8988T (cell line): ENCODE measurements at places on chromosomes 16 and 17.
A peak's percentile ranks its signal among the peaks of the same experiment; 100 is the strongest.

DNA sequence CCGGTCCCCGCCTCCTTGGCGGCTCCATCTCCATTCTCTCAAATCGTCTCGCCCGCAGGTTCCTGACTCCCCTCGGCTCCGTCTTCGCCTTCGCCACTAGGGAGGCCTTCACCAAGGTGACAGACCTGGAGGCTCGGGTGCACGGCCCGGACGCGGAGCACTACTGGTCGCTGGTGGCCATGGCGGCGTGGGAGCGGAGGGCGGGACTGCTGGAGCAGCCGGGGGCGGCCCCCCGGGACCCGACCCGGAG, 862 bp downstream of the GLTPD2 start:
- DNase-seq: no peak

GRCh38 chr17:74231928-74232907, 18.8 kb downstream of the TTYH2 start:
- DNase-seq: no peak

DNA sequence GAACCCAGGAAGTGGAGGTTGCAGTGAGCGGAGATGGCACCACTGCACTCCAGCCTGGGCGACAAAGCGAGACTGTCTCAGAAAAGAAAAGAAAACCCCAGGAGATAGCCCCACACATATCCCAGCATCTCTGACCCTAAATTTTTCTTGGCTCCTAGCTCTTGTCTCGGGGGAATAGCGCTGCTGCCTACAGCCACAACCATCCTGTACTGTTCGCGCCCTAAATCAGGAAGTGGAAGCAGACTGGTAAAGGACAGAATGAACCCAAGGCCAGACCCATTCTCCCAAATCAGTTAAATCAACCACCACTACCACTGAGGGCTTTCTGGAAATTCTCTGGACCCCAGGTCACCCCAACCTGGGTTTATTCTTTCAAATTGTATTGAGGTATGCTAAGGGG, 1.7 kb downstream of the CTDNEP1 start:
- no peak for DNase-seq

DNA sequence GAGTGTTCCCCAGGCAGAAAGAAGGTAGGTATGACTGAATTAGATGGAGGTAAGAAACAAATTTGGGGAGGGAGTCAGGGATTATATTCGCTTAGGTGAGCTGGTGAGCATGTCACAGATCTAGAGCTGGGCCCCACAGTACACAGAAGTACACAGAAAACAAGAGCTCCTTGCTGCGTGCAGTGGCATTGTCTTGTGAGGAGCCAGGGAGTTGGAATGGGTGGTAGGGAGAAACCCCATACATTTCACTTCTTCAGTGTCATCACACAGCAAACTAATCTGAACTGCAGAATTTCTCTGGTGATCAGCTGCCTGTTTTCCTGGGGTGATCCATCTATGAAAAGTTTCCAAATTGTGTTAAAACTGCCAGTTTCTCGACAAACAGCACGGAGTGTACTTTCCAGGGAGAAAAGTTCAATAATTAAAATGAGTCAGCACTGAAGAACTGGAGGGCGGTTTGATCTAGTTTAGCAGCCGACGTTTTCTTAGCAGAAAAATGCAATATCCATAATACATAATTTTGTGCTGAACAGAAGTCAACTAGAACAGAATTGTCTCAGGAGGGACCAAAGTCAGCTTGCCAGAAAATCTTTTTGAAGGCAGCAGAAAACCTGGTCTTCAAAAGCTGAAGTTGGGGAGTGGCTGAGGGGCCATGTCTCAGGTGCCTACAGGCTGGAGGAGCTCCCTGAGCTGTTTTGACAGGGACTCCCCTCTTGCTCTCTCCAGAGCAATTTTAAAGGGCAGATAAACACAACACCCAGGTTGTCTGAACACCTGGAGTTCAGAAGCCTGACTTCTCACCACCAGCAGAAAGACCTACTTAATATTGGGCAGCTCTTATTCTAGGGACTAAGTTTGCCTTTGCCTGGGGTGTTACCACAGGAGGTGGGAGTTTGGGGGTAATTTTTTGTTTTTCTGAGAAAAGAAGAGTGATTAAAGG, 448.6 kb downstream of the CA10 start:
- no peak for DNase-seq

DNA sequence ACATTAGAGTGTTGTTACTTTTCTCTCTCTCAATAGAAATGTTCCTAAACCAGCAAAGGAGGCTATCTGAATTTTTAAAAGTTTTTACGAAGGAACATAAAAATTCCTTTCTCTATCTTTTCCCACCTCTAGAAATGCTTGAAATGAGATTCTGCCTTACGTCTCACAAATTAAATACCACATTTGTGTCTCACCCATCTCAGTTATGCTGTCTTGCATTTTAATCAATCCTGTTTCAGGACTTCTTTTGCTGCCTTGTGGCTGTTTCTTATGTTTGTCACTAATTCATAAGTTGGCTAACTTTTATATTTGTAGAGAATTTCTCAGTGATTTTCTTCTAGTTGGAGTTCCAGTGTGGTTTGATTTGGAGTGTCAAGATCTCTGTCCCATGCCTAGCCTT, 3.5 kb downstream of the OMG start:
- DNase-seq: no peak

- no peak for DNase-seq
Observed at GRCh38 chr17:52140601-52141000, 17.9 kb downstream of the CA10 start.

DNA sequence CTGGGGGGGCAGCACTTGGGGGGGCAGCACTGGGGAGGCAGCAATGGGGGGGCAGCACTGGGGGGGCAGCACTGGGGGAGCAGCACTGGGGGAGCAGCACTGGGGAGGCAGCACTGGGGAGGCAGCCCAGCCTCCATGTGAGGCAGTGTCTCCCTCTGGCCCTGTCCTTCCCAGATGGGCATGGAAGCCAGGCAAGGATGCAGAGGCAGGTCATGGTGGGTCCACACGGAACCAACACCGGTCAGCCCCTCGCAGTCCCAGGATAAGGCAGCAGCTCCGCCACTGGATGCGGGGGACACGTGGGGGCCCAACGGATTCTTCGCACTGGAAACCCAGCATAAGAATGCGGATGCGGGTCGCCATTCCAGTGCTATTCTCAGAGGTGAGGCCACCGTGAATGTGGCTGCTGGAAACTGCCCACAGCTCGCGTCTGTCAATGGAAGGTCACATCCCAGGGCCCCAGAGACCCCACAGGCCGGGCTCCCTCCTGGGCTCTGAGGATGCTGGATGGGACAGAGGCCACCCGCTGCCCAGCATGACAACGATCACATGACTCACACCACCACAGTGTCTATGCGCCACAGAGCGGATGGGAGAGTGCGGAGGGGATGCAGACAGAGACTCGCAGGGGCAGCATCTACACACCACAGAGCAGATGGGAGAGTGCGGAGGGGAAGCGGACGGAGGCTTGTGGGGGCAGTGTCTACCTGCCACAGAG, 59.0 kb downstream of the LMF1 start:
- no peak for DNase-seq

DNA sequence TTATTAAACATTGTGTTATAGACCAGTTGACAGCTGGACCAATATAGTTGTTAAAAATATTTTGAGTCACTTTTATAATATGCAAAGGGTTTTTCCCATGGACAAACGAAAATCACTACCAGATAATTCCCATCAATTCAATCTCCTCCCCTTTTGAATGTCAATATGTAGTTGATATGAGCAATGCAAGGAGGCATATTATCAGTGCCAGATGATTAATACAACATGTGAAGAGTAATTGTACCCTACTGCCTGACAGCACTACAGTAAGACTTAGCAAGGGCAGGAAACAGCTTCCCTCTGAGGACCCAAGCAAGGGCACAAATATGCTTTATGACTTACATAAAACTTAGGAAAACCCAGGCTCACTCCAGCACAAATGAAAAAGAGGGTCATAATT, 17.3 kb downstream of the KANSL1 start:
- no peak for DNase-seq

DNA sequence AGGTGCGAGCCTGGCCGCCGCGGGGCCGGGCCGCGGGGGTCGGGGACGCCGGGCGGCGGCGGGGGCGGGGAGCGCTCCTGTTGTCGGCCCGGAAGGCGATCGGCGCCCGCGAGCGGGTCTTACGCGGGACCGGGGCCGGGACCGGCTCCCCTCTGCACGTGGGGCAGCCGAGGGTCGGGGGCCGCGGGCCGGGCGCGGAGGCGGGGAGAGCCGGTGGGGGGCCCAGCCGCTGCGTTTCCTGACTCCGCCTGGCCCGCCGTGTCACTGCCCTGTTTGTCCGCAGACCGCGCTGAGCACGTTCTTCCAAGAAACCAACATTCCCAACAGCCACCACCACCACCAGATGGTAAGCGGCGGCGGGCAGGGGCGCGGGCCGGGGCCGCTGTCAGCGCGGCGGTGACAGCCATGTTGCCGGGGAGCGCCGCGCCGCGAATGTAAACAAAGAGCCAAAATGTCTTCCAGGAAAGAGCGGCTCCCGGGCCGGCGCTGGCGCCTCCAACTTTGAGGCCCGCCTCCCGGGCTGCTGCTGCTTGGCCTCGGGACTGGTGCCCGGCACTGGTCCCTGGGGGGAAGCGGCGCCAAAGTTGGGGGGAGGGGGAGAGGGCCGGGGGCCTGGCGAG, 586 bp downstream of the UBALD2 start:
- DNase-seq: no peak

DNA sequence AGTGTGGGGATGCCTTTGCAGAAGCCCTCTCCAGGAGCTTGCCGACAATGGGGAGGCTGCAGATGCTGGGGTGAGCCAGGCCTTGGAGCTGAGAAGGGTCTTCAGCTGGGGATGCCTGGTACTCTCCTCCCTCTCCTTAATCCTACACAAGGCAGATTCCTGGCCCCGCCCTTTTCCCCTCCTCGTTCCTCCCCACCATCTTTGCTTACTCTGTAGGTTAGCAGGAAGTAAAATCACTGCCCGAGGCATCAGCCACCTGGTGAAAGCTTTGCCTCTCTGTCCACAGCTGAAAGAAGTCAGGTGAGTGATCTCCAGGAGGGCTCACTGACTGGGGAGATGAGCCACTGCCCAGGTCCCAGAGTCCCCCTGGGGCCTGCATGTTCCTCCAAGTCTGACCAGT, 38.7 kb downstream of the NLRC5 start:
- no peak for DNase-seq

GRCh38 chr16:86175816-86176215, 276.9 kb downstream of the IRF8 start:
- DNase-seq: no peak

DNA sequence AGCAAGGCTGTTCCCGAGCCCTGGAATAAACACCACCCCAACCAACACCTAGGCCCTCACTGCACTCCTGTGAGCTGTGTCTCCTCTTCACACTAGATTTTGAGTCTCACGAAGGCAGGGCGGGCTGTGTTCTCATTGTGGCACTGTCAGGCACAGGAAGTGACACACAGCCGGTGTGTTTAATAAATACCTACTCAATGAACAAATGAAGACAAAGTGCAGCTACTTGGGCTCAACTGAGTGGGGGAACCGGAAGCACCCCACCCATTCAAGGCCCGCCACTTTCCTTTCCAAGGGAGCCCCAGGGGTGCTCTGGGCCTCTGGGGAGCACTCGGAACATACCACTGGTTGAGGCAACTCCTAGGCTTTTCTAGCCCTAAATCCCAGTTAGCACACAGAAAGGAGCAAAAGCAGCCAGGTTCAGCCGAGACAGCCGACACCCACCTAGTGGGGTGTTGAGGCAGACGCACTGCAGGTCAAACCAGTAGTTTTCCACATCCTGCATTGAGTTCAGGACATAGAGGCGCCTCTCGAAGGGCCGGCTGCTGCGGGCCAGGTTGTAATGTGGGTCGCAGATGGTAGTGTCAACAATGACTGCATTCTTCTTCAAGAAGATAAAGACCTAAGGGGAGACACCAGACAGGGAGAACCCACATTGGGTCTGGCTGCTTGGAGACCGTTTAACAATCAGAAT, 57.7 kb downstream of the GTF3C1 start:
- DNase-seq: no peak

- no peak for DNase-seq
Observed at GRCh38 chr17:45144199-45145034, 3.9 kb upstream of the HEXIM1 start.

- DNase-seq: no peak
Observed at GRCh38 chr16:1069154-1069553, 3.4 kb upstream of the SSTR5 start.

DNA sequence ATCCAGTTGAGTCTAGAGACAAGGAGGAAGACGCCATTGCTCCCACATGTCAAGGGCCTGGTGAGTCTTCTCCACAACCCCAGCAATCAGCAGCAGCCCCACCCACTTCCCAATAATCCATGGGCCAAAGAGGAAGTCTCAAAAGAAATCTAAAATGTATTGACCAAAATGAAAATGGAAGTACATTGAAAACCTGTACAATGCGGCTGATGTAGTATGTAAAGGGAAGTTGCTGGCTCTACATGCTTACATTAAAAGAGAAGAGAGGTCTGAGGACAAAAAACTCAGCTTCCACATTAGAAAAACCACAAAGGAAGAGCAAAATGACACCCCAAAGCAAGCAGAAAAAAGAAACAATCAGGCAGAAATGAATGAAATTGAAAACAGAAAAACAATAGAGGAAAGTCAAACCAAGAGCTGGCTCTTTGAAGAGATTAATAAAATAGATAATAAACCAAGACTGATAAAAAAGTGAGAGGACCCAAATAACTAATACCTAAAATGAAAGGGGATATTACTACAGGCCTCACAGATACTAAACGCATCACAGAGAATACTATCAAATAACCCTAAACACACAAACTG, 100.6 kb upstream of the METRNL start:
- DNase-seq: no peak

- no peak for DNase-seq
Observed at GRCh38 chr17:48211011-48211410, 103.4 kb downstream of the SNX11 start.

DNA sequence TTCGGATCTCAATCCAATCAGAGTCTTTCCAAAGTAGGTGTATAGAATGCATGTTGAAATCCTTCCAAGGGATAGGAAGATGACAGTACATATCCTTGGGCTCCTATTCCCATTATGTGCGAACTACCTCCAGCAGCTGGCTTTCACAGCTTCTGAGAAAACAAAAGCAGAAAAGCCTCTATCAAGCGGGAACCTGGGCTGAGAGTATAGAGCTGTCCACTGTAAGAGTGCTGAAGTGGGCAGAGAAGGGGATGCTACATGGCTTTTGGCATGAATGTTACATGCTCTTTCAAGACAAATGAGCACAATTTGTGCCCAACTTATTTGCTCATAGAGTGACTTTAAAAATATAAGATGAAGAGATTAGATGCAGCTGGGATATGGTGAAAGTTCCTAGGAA, 993.5 kb downstream of the CDH8 start:
- DNase-seq: no peak

GRCh38 chr17:49434821-49435670, 20.4 kb upstream of the PHB1 start:
- peak; percentile 80 for DNase-seq

- DNase-seq: no peak
Observed at GRCh38 chr16:85329059-85329812, 217.0 kb upstream of the CIBAR2 start.

DNA sequence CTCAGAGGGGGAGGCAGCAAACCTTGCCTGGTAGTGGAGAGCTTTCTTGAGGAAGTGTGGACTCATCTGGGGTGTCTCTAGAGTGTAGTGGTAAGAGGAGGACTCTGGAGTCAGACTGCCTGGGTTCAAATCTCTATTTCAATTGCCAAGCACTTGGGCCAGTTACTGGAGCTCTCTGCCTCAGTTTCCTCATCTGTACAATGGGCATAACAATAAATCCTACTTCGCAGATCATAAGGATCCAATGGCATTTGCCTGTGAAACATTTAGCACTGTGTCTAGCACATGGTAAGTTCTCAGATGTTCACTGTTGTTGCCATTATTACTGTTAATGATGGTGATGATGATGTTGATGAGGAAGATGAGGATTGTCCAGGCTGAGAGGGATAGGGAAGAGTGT, 23.6 kb upstream of the WFDC1 start:
- DNase-seq: no peak

- no peak for DNase-seq
Observed at GRCh38 chr17:49597928-49598655, 22.4 kb downstream of the NXPH3 start.

- DNase-seq: no peak
Observed at GRCh38 chr17:66481271-66481670, 178.9 kb downstream of the PRKCA start.
